Substantia nigra (tissue), 51 donors: ENCODE measurements at places on chromosomes 4 and X.

DNA sequence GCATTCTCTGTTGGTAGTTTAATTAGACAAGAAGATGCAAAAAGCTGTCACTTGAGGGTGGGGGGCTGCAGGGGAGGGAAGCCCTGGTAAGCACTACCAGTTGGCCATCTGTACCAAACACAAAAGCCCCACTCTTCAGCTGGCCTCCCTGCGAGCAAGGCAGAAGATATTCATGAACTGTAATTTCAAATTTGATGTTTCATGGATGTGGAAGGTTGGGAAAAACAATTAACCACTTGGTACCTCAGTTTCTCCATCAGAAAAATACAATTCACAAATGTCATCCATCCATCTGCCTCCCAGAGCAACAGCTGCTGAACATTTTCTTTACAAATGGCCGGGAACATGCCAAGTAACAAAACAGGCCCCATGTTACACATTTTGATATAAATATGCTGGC is 265.3 kb downstream of the HNRNPD start:
- DNase-seq = no peak

GRCh38 chrX:21658152-21658737 is at the start of gene KLHL34:
KLHL34 (minus strand) TSS chrX:21658330; CDS start chrX:21657788, 542 bp downstream.
- no peak for DNase-seq

- no peak for DNase-seq
Observed at GRCh38 chr4:26017531-26017930, 103.5 kb downstream of the SMIM20 start.

DNA sequence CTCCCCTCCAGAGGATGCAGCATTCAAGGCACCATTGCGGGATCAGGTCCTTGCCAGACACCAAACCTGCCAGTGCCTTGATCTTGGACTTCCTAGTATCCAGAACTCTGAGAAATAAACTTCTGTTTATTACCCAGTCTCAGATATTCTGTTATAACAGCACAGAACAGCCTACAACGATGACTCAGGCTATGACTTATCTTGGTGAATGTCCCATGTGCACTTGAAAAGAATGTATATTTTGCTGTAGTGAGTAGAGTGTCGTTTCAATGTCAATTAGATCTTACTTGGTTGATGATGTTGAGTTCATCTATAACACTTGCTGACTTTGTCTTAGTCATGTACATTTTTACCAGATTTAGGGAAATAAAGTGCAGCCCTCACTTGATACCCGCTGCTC is 34.5 kb upstream of the PGRMC1 start:
- no peak for DNase-seq

DNA sequence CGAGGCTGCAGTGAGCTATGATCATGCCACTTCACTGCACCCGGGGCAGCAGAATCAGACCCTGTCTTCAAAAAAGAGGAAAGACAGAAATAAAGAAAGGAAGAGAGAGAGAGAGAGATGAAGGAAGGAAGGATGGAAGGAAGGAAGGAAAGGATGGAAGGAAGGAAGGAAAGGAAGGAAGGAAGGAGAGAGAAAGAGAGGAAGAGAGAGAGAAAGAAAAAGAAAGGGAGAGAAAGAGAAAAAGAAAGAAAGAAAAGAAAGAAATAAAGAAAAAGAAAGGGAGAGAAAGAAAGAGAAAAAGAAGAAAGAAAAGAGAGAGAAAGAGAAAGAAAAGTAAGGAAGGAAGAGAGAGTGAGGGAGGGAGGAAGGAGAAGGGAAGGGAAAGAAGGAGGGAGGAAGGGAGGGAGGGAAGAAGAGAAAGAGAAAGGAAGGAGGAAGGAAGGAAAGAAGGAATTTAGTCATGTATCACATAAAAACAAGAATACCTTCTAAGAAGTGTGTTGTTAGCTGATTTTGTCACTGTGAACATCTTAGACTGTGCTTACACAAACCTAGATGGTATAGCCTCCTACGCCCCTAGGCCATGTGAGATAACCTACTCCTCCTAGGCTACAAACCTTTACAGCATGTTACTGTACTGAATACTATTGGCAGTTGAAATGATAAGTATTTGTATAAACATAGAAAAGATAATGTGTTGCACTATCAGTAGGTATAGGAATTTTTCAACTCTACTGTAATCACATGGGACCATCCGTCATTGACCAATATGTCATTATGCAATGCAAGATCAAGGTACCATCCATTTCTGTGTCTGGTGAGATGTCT is 17.4 kb upstream of the AFF1 start:
- DNase-seq = no peak

DNA sequence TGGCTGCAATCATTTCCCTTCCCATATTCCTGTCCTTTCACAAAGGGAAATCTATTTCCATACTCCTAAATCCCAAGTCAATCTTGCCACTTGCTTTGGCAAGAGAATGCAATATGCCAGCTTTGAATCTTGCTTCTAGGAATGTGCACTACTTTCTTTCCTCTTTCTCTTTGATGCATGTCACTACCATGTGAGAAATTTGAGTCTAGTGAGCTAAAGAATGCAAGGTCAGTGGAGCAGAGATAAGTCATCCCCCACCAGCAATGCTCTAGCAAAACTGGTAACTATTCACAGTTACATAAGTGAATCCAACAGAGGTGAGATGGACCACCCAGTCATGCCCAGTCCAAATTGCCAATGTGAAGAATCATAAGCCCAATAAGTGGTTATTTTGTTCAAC is 910.4 kb downstream of the RAB28 start:
- no peak for DNase-seq

DNA sequence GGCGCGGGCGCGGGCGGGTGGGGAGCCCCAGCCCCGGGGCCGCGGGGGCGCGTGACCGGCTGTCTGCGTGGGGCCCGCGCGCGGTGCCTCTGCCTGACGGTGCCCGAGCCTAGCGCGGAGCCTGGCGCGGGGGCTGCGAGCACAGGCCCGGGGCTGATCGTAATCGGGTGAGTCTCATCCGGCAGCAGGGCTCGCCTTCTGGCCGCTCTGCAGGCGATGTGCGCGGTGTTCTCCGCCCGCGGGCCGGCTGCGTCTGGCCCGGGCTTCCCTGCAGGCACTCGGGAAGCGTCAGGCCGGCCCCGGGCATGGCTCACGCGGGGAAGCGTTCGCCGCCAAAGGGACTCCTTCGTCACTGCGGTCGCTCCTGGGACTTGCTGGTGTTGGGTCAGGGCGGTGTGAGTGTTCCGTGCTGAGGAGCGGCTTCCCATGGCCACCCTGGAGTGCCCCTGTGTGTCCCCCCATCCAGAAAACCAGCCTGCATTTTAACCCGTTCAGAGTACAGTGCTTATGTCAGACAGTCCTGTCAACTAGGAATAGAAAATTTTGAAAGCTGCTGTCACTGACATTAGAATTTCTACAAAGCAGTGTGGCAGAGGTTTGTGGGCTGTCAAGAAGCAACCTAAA is 40.6 kb downstream of the FAM149A start:
- DNase-seq = peak; percentile 50

- no peak for DNase-seq
Observed at GRCh38 chrX:13816176-13816575, 717 bp downstream of the GPM6B start.

DNA sequence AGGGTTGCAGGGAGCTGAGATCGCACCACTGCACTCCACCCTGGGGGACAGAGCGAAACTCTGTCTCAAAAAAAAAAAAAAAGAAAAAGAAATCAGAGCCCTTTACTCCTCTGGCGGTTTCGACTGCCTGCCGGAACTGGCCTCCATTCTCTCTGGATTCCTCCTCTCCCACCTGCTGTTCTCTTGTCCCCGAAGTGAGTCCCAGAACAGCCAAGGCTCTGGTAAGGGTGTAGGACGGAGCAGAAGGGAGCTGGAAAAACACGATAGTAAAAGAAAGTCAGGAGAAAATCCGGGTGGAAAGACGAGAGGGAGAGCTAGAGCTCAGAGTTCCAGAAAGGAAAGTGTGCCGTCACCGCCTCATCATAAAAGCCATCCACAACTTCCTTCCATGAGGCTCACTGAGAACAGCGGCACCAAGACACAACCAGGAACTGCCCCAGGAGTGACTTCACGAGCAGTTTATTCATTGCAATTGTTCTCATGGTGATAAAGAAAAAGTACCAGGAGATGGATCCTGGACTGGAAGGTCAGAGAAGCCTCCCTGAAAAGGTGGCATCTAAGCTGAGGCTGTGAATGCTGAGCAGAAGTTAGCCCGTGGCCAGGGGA is 12.3 kb downstream of the TLR3 start:
- no peak for DNase-seq

DNA sequence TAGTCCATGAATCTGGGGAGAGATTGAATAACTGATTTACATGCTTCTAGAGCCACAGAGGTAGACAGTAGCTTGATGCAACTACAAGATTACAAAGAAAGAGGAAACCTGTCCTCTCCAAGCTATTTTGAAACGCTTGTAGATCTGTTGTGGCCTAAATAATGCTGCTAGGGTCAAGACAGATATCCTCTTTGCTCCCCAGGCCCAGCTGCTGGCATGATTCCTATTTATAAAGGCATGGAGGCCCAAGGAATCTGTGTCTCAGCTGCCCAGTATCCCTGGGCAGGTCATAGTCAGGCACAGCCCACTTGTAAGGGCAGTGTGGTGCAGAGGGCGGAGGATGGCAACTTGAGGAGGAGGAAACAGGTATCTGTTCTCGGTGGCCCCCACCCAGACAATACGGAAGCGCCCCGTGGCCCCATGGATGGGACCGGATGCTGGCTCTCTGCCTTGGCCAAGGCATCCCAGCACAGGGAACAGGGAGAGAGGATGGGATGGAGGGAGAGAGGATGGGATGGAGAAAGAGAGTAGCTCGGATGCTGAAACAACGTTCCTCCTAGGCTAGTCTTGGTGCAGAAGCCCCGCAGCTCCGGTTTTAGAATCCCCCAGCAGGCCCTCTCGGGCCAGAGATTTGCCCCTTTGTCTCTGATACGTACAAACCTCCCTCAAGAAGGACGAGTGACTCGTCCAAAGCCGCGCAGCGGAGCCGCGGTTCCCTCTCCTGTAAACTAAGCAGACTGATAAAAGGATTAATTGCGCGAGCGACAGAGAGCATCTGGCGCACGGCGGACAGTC is 767 bp upstream of the SMIM20 start:
- DNase-seq = peak; percentile 30

DNA sequence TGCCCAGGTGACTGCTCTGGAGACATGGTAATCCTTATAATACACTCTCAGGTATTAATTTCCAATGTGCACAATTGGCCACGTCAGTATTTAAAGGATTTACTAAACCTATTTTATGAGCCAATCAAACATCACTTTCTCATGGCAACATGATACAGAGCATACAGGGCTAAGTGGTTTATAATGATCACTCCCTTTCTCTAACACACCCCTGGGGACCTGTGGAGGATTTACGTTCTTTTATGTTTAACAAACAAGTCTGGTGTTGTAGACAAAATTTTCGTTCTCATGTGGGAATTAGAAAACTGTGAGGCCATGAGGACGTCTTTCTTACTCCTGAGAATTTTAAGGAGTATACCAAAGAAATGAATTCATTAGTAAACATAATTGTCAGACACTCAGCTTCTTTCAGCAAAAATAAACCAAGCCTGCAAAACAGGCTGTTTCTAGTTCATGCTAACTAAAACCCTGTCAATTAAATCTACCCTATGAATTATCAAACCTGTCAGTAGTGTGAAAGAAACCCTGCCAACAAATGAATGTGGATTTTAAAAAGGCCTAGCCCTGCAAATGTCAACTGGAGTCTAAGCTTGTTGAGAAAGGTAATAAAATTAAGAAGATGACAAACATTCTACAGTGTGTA is 155.8 kb downstream of the PDGFC start:
- no peak for DNase-seq

DNA sequence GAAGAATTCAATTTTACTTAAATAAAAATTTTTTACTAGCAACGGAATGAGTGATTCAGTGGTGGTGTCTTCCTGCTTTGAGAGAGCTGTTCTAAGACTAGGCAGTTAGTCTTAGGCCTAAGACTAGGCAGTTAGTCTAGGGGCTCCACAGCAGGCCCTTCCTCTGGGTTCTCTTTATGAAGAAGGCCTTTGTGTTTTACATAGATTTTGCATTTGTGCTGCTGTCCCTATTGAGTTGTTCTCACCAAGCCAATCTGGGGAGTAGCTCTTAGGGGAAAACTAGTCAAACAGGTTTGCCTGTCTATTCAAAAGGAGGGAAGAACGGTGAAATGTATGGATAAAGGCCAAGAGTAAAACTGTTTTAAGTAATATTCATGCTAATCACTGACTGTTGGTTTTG is 7.6 kb downstream of the UGT8 start:
- DNase-seq = no peak

GRCh38 chr4:17027495-17027894 is 129.1 kb upstream of the LDB2 start:
- no peak for DNase-seq

DNA sequence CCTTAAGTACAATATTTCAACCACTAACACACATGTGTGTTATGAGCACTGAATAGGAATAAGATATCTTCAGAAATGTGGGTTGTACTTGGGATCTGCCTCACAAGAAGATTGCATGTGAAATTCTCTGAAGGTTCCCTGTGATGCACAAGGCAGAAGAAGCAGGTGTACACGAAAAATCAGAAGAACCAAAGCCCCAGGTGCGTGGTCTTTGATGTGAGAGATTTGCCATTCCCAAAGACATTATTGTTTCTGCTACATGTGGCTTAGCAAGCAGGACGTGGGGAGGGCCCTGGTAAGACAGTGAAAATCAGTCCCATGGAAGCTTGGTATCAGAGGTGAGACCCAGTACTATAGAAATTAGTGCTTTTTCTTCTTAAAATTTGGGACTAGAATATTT is 13.0 kb upstream of the SPRY1 start:
- DNase-seq = no peak

- no peak for DNase-seq
Observed at GRCh38 chr4:187493661-187494060, 501.9 kb upstream of the ZFP42 start.
